ENCODE measurements at places on chromosomes 5 and 9.

- no peak for DNase-seq
These were observed 203.9 kb downstream of the FBN2 start for GRCh38 chr5:128334010-128334716.

GRCh38 chr9:86531971-86532640 lies 177.9 kb upstream of the TUT7 start:
- DNase-seq = no peak

- DNase-seq = no peak
These were observed 195.3 kb downstream of the SEMA6A start for GRCh38 chr5:116379306-116379705.

- DNase-seq = no peak
These were observed 48.6 kb upstream of the SLCO6A1 start for GRCh38 chr5:102547141-102548035.

GRCh38 chr9:16884952-16885513 lies 14.6 kb upstream of the BNC2 start:
- DNase-seq = no peak

Data from esophagus squamous epithelium (tissue), 5 donors.